ENCODE measurements at places on chromosomes 7 and 10. TPM values are rescaled to one million over a fixed set of nuclear protein-coding genes. Genes with fewer than 3 reads are reported as not detected.

The MYOZ1 gene
- total RNA-seq: not detected

The SEMA3D gene
- not detected for total RNA-seq

The CRHR2 gene
- total RNA-seq: not detected

The CXCL12 gene
- not detected for total RNA-seq

The PLA2G12B gene
- total RNA-seq: not detected

The ARHGEF5 gene
- 7.5 TPM for total RNA-seq

The GTF2IRD1 gene
- 1.2 TPM for total RNA-seq

The WIPF3 gene
- not detected for total RNA-seq

The GPNMB gene
- total RNA-seq: 1.5 TPM

- DNase-seq: no peak
Measured at GRCh38 chr7:55278321-55278720, 86.8 kb upstream of the LANCL2 start.

GRCh38 chr7:4791738-4792536 lies 16.5 kb downstream of the AP5Z1 start:
- DNase-seq: peak; percentile 82

DNA sequence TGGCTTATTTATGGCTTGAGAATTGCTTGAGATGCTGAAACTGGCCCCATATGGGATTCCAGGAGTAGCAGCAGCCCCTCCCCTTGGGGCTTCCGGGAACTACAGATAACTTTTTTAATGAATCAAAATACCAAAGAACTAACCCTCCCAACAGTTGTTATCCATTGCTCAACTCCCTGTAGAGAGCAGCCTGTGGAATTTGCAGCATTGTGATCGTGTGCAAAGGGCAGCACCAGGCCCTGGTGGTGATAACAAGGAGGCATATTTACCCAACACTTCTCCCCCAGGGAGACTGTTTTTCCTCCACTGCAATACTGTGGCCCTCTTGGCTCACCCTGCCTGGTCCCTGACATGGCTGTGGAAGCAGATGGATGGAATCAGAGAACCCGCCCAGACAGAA lies 196.2 kb downstream of the PLXNA4 start:
- no peak for DNase-seq

- DNase-seq: no peak
Measured at GRCh38 chr7:46220066-46220630, 299.1 kb upstream of the IGFBP3 start.

- no peak for DNase-seq
Measured at GRCh38 chr10:29895456-29895855, 163.9 kb downstream of the JCAD start.

- no peak for DNase-seq
Measured at GRCh38 chr10:80365510-80365909, 8.9 kb downstream of the DYDC2 start.

DNA sequence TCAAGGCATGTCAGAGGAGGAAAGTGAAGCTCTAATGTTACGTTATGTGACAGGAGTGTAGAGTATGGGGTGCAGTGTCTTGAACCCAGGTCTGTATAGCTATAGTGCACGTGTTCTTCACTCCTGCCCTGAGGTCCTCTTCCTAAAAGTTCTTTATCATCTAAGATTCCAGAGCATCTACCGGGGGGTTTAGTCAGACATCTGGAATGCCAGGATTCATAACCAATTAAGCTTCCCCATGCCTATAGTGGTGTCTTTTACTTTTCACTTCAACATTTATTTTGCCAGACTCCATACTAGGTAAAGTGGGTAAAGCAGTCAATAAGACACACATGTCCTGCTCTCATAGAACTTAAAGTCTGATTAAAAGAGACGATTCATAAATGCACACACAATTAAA lies 22.4 kb downstream of the PPP1R3C start:
- no peak for DNase-seq

DNA sequence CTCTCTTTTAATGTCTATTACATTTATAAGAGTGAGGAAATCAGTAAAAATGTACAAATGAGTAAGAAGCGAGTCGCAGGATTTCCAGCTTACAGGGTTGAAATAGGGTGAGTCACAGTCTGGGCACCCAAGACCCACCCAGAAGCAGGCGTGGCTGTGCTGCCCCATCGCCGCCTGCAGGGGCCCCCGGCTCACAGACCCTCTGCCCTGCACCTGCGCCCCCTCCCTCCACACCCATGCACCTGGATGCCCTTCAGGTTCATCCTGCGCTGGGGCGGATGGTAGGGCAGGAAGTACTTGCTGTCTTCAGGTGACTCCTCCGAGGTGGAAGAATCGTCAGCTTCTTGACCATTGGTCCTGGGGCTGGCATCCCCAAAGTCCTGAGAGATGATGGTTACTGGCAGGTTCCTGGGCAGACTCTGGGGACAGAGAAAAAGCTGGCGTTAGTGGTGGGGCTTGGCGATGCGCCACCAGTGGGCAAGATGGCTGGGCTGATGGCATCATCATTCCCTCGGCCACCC lies 90.2 kb upstream of the GNA12 start:
- DNase-seq: peak; percentile 54

DNA sequence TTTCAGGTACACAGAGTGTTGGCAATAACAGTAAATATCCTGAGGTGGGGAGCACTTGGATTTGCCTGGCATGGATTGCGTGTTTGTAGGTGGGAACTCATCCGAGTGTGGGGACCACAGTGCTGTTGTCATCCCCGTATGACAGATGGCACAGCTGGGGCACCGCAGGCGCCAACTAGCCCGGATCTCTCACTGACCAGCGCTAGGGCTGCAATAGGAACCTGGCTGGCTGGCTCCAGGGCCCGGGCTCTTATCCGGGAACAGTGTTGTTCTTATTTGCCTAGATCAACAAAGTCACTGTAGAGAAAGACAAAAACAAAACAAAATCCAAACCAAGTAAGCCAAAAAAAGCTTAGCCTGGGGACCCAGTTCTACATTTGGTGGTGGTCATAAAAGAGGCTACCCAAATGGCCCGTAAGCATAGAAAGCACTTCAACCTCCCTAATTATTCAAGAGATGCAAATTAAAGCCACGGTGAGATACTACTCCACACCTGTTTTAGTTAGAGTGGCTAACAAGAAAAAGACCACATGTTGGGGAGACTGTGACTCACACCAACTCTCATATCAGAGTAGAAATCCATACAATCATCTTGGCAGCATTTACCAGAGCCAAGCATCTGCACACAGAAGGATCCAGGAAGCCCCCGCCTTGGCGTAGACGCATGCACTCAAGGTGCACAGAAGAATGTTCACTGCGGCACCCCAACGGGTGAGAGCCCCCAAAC lies 27.2 kb upstream of the PFKFB3 start:
- DNase-seq: peak; percentile 16

- no peak for DNase-seq
Measured at GRCh38 chr7:38242814-38243213, 30.6 kb downstream of the TARP start.

GRCh38 chr10:1515121-1515779 lies 222.1 kb downstream of the ADARB2 start:
- no peak for DNase-seq

GRCh38 chr7:47807126-47807525 lies 141.1 kb downstream of the PKD1L1 start:
- no peak for DNase-seq

DNA sequence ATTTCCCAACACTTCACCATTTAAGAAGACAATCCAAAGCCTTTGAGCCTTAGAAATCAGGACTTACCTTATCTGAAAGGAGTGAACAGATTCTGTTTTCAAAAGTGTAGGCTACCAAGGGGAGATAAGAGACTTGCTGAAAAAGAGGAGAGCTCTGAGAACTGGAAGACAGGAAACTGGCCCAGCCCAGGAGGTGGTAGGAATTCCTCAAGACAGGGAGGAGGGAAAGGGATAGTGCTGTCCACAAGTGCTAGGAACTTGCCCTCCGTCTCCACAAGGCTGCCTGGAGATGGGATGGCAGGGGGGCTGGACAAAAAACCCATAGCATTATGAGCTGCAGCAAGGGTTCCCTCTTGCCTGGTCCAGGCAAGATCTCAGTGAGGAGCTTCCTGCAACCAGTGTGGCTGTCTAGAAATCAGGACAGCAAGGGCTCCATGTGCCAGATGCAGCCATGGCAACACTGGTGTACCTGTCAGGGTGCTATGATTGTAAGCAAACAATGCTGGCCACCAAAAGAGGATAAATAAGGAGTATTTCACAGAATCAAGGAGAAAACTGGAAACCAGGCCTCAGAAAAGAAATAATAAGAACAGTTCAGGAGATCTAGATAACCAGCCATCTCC lies 22.7 kb upstream of the FRMD4A start:
- no peak for DNase-seq

GRCh38 chr10:103688491-103688890 lies 166.9 kb downstream of the SH3PXD2A start:
- no peak for DNase-seq

DNA sequence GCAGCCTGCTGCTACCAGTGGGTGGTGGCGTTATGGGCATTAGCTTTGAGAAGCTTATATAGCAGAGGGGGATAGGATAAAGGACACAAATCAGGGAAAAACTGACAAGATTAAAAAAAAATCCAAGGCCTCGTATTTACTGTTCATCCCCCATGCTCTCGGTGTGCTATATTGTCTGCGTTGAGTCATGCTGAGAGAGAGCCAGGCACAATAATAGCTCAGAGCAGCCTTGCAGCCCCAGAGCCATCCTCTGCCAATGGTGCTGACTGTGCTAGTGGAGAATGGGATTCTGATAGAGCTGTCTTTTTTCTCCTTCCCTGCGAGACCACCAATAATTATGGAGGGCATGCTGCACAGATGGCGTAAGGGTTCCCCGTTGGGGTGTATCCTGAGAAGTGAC lies 51.7 kb upstream of the FZD1 start:
- no peak for DNase-seq

DNA sequence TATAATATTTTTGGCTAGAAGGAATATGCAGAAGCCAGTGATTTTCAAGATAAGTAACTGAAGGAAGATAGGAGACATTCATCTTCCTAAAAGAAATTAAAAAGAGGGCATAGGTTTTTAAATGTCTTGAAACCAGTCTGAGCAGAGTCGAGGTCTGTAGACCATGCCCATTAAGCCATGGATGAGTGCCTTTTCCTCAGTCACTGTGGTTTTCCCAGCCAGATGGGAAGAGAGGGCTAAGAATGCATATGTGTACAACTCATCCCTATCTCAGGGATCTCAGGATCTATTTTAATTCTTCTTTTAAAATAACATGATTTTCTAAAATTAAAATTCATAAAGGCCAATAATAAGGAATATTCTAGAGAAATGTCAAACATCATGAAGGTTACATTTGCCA lies 112.8 kb downstream of the PPP1R3A start:
- no peak for DNase-seq

DNA sequence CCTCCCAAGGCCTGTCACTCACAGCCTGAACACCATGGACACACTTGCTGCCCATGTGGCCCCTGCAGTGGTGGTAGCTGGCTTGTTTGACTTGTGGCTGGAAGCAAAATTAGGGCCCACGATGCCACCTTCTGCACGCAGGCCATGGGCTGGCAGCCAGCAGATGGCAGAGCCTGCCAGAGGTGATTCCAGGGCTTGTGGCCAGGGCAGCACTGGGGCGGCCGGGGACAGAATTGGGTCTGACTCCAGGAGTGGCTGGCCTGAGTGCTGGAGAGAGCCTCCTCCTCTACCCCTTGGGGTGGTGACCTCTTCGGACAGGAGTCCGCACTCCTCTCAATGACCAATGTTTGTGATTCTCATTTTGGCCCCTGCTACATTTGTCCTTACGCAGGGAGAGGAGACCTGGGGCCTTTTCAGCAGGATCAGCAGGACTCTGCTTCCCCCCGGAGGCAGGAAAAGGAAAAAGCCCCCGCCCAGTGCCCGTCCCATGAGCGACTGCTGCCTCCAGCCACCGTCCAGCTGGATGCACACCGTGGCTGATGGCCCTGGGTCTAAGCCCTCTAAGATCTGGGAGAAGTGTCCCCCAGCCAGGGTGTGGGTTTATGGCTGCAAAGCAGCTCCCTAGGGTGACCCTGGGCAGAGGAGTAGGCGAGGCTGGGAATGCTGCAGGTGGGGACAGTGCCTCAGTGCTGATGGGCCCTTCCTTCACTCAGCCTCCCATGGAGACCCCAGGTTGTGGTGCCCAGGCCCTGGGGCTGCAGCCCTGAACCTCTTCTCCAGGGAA lies 26.5 kb downstream of the DNAJB12 start:
- peak; percentile 58 for DNase-seq

- DNase-seq: no peak
Measured at GRCh38 chr10:58514111-58514770, 1.6 kb downstream of the BICC1 start.

- no peak for DNase-seq
Measured at GRCh38 chr7:54632696-54633095, 90.5 kb downstream of the VSTM2A start.

GRCh38 chr10:60549686-60550085 lies 160.0 kb upstream of the ANK3 start:
- DNase-seq: no peak

DNA sequence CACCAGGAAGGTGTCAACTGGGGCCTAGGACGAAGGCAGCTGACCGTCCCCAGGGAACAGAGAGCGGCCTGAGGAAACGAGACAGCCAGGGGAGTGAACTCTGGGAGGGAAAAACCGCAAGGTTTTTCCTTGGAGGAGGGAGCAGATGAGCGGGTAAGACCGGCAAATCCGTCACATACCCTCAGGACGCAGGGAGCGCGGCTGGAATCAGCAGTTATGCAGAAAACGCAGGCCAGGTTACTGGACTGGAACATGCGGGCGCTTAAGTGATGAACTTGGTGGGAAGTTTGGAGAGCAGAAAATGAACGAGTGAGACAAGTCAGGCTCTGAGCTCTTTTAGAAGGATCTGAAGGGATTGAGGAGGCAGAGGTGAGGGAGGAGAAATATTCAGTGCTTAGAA lies 76.7 kb downstream of the BMS1 start:
- DNase-seq: no peak

DNA sequence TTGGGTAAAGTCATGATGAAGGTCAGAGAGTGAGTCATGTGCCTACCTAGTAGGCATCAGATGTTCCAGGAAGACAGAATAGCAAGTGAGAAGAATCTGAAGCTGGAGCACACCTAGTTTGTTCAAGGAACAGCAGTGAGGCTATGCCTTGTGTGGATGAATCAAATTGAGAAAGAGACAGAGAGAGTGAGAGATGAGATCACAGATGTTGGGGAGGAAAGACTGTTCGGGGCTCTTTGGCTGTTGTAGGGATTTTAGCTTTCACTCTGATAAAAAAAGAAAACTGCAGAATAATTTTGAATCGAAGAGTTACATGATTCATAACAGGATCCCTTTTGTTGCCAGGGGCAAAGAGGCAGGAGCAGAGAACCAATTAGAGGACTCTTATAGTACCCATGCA lies 6.3 kb downstream of the LIPF start:
- DNase-seq: peak; percentile 50

- DNase-seq: no peak
Measured at GRCh38 chr7:74604326-74605020, 53.0 kb upstream of the GTF2I start.

DNA sequence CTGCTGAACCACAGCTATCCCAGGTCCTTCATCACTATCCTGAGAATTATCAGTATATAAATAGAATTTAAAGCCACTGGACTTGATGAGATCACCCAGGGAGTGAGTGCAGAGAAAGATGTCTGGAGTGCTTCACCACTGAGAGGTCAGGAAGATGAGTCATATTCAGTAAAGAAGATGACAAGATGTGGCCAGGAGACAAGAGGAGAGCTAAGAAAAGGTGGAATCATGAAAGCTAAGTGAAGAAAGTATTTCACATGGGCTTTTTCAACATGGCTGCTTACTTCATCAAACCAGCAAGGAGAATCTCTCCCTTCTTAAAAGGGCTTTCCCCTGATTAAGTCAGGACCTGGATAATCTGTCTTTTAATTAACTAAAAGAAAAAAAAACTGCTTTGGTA lies 9.1 kb upstream of the PRKAR2B start:
- no peak for DNase-seq

Data from activated CD8-positive, alpha-beta T cell treated with anti-CD3 and anti-CD28 coated beads for 36 hours (primary cell).